ENCODE measurements at places on chromosomes 1 and 21.

GRCh38 chr1:180574031-180574713, 15.4 kb downstream of the OVAAL start:
- DNase-seq: no peak

DNA sequence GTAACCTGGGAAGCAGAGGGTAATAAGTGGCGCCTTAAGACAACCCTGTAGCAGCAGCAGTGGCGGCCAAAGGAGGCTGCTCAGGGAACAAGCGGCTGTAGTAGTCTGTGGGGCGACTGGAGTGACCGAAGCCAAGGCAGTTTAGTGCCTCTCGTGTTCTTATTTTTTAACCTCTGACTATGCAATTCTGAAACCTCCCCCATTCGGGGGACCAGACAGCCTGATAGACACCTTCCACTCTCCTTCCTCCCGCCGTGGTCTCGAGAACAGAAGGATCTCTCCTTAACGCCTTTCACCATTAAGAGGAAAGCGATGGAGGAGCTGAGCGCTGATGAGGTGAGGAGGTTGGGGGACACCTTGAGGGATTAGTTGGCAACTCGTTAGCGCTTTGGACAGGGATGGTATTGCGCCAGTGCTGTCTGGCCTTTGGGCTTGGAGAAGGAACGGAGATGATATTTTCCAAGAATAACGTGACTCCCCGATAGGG, 644 bp downstream of the UBE4B start:
- no peak for DNase-seq

- no peak for DNase-seq
These were observed 8.3 kb downstream of the WARS2 start for GRCh38 chr1:119132179-119132578.

GRCh38 chr1:175521249-175522040, 221.9 kb downstream of the TNR start:
- DNase-seq: no peak

GRCh38 chr1:224503161-224504118, 68.8 kb upstream of the WDR26 start:
- no peak for DNase-seq

GRCh38 chr1:234843946-234844345, 234.0 kb upstream of the IRF2BP2 start:
- no peak for DNase-seq

GRCh38 chr1:2194319-2194897, at the start of gene FAAP20:
TSS of gene FAAP20 (minus strand) at chr1:2194772. CDS start at chr1:2194749, 23 bp downstream.
- no peak for DNase-seq

DNA sequence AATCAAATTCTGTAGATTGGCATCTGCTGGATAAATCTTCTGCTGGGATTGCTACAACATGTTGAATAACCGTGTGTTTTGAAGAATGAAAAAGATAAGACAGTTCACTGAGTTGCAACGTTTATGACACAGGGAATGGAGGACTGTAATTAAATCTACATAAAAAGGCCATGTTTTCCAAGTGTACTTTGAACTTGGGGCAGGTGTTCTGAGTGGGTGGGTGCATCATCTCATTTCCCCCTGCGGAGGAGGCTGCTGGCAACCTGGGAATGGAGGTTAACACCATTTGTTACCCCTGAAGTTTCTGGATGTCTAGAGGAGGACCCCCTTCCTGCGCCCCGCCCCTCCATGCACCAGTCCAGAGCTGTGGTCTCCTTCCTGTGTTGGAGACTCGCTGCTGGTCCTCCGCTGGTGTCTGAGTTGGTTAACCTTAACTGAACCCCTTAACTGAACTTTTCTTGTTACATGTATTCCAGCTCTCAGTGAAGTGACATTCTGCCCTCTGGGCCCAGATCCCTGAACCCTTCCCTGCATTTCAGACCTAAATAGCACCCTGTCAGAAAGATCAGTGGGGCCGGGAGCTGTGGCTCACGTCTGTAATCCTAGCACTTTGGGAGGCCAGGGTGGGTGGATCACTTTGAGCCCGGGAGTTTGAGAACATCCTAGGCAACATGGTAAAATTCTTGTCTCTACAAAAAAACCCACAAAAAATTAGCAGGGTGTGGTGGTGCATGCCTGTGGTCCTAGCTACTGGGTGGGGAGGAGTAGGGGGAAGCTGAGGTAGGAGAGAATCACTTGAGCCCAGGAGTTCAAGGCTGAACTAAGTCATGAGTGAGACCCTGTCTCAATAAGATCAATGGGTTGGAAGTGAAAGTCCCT, 31.8 kb downstream of the UCK2 start:
- DNase-seq: no peak

DNA sequence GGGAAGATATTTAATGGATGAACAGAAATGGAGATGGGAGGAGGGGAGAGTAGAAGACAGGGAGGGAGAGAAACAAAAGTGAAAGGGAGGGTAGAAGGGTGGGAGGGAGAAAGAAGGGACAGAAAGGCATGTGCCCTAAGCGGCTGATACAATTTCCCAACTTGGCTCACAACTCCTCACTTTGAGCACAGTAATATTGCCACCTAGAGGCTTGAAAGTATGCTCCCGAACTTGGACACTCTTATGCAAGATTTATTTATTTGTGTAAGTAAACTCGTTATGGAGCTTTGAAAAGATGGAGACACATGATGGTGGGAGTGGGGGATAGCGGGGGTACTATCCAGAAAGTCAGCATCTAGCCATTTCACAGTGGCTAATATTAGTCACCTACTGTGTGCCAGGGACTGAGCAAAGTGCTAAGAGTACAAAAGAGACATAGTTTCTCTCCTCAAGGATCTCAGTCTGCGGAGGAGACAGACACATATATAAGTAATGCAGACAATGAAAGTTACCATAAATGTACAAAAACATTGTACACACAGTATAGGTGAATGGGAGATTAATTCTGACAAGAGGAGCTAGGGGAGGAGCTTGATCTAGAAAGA, 189.7 kb downstream of the SEC16B start:
- DNase-seq: no peak

GRCh38 chr21:22115746-22116145, 1117.5 kb downstream of the NCAM2 start:
- no peak for DNase-seq

GRCh38 chr1:156104861-156105832, 9.4 kb upstream of the LMNA start:
- no peak for DNase-seq

DNA sequence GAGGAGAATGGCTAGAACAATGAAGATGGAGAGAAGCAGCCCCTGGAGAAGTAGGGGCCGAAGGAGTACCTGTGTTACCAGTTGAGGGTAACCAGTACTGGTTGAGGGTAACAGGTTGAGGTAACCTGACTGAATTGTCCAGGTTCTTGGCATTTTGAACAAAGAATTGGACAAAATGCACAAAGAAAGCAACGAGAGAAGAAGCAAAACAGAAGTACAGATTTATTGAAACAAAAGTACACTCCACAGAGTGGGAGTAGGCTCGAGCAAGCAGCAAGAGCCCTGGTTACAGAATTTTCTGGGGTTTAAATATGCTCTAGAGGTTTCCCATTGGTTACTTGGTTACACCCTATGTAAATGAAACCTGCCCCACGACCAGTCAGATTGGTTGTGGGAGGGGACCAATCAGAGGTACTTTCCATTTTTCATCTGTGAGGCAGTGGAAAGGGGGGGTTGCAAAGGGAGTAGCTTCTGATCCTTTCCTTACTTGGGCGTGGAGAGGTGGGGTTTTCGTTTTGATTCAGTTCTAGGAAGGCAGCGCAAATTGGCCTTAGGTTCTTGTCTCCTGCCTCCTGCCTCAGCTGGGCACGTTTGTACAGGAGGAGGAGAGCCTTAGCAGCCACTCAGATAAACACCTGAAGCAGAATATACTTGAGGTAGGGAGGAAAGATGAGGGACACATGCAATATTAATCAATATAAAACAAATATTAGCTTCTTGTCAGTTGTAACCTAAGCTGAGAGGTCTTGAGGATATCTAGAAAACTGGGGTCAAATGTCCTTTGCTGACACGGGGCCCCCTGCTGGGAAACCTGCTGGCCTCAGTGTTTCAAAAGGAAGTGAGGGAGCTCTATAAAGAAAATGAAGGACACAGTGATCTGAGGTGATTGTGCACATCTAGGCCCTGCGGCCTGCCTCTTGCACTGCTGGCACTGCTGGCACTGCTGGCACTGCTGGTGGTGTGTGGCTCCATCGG, 14.3 kb upstream of the LSM10 start:
- peak; percentile 27 for DNase-seq

DNA sequence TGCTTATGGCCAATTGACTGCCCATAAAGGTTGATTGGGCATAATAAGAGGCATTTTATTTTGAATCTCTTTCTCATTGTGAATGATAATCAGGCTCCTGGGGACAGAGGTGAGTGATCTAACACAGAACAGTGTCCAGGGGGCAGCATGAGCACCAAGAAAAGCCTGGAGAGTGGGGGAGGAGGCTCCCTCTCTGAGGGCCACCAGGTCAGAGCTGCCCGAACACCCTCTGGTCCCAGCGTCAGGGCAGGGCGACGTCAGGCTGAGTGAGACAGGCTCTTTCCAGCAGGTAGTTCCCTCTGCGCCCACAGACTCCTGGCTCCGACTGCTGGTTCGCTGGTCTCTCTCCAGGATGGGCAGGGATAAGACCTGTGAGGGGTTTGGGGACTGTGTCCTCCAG, 250.2 kb upstream of the C1orf174 start:
- DNase-seq: no peak

GRCh38 chr1:187001198-187001889, 172.6 kb downstream of the PLA2G4A start:
- DNase-seq: no peak

GRCh38 chr1:58739856-58740466, 40.1 kb upstream of the MYSM1 start:
- no peak for DNase-seq

DNA sequence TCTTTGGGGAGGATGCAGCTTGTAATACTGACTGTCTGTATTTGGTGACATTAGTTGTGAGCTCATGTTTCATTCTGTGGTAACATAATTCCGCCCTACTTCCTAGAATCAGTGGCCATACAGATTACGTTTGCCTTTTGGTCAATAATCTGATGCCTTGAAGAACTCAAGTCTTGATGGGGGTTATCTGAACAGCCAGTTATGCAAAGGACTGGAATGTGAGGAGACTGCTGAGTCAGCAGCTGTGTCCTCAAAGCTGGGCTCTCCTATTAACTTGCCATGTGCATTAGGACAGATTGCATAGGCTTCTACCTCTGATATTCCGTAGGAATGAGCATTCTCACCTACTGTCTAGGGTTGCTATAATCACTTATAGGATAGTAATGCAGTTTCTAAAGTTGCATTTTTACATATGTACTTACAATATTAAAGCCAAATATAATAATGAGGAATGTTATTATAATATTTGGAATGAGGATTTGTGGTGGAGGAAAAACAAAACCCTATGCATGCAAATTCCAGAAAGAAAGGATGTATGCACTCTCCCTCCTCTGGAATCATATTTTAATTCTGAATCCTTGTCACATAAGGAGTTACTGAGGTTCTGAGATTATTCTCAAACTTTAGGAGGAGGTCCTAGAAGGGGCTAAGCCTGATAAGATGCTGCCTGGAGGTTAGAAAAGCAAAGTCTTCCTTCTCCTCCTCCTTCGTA, 116.0 kb downstream of the NOS1AP start:
- DNase-seq: no peak

DNA sequence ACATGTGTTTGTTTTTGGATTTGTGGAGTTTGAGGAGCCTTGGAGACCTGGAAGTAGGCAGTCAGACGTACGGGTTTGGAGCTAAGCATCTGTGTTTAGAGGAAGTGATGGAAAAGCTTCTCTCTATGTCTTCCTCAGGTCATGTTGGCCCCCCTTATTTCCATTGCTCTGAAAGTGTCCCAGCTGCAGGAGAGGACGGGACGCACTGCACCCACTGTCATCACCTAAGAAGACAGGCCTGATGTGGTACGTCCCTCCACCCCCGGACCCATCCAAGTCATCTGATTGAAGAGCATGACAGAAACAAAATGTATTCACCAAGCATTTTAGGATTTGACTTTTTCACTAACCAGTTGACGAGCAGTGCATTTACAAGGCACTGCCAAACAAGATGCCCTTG, 66.2 kb downstream of the PGM1 start:
- DNase-seq: no peak

- no peak for DNase-seq
These were observed 47.8 kb downstream of the AK4 start for GRCh38 chr1:65195495-65196417.

DNA sequence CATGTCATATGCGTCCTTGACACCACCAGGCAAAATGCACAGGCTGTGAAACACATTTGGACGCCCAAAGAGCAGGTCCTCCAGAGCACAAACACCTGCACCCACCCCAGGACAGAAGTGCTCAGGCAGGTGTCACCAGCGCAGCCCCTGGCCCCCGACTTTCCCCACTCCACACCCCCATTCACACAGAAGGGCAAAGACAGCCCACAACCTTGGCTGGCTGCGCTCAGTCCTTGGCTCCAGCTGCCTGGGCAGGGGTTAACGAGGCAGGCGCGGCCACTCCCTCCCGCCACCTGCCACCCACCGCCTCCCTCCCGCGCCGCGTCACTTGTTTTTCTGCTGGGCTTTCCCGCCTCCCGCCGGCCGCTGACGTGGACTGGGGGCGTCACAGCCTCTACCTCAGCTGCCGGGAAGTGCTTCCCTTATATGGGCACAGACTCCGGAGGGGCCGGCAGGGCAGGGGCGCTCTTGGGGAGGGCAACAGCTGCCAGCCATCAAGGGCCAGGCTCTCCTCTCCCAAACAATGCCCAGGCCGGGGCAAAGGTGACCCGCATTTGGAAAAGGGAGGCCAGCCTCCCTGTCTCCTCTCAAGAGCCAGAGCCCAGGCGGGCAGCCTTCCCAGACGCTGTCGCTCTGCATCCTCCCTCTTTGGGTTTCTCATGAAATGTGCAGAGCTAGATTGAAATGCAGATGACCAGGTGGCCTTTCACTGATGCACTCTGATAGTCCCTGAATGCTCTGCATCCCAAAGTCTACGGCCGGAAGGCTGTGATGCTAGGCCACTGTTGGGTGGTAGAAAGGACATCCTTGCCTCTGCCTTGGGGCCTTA, 14.8 kb upstream of the BTG2 start:
- peak; percentile 94 for DNase-seq

DNA sequence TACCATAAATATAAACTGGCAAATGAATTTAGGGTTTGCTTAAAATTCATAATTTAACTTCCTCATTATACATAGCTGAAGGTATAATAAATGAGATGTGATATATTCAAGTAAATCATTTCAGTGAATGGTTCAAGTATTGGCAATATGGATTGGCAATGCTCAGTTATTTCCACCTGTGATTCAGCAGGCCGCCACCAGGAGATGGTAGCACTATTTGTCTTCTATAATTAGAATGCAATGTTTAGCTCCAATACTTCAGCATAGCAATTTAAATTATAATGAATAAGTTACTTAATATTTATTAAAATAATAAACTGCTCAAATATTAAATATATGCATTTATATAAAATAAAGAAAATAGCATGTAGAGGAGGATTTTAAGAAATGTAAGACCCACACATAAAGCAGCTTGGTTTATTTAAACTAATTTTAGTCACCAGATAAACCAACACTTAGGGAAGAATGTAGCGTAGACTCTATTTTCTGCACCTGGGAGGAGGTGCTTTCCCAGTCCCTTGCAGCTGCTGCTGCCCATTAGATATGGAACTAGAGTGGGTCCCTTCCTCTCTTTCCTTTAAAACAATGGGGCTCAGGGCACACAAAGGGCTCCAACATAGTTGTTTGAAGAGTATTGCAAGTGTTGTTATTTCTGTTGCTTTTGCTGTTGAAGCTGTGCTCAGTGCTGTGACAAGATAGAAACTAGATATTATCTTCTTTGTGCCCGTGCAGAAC, 62.1 kb downstream of the PLPPR4 start:
- DNase-seq: no peak
